ENCODE measurements at places on chromosomes 1 and 21. TPM values are rescaled to one million over a fixed set of nuclear protein-coding genes. Genes with fewer than 3 reads are reported as not detected.

Gene TFF2
- total RNA-seq, result not detected

Gene FAM163A
- total RNA-seq, result 1.5 TPM

- no peak for DNase-seq
Measured at GRCh38 chr1:172148213-172148612, 272.3 kb upstream of the C1orf105 start.

- DNase-seq, result no peak
Measured at GRCh38 chr1:217090060-217090911, 367.1 kb upstream of the ESRRG start.

GRCh38 chr1:31900790-31901189 lies 37.4 kb downstream of the PTP4A2 start:
- no peak for DNase-seq
